ENCODE measurements at places on chromosomes 12 and 14.

- DNase-seq: no peak
These were observed 406.3 kb upstream of the DCN start for GRCh38 chr12:91588874-91589454.

DNA sequence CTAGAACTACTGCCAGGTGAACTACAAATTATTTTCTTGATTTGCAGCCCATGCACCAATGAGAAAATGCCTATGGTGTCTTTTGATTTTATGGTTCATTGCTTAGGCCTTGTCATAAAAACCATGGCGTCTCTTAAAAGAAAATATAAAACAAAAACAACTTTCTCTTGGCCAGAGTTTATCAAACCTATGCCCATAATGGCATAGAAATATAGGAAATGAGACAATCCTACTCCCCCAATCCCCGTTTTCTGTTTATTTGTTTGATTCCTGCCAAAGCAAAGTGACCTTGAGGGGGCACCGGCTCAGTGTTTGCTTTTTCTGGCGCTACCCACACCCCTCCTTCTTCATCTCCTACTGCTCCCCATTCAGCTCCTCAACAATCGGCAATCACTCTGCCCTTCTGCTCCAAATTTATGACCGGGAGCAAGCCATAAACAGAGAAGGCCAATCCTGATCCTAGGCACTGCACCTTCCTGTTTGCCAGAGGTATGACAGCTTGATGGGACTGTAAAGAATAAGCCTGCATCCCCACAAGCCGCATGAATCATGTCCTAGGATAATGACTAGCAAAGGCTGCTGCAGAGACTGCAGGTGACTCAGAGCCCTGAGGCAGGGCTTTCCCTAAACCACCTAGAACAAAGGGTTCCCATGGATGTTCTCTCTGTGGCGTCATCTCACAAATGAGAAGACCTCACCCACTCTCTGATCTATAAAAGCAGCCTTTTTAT, 874.9 kb downstream of the NRXN3 start:
- DNase-seq: peak; percentile 85

DNA sequence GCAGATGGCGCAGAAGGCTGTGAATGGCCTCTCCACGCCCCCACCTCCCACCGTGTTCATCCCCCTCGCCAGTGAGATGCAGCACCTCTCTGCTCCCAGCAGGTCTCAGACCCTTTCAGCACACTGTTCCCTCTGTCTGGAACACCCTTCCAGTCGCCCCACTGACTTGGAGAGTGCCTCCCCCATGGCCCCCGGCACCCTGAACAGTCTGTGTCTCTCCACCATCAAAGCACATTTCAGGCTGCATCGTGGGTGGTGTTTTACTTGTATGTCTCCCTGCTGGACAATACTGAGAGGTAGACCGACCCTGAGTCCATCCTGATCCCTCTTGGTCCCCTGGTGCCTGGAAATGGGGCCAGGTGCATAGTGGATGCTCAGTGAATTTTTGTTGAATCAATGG, 34.9 kb downstream of the CACNA2D4 start:
- DNase-seq: no peak

DNA sequence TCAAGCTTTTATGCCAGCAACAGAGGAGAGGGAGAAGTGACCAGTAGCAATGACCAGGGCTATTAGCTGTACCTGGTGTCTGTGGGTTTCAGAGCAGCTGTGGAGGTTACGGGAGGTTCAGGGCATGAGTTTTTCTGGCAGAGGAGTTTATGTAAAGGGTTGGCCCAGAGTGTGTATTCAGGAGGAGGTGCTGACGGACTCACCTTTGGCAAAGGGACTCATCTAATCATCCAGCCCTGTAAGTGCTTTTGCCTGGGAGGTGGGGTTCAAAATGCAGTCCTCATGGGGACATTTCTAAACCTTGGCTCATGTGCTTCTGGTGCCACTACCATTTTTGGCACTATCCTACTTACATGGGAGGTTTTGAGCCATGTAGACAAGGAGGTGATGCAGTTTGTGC, 95.3 kb downstream of the DAD1 start:
- DNase-seq: no peak

GRCh38 chr12:127311720-127312364, 955.1 kb upstream of the TMEM132C start:
- no peak for DNase-seq

- no peak for DNase-seq
These were observed 71.3 kb upstream of the HECTD1 start for GRCh38 chr14:31278883-31279282.

DNA sequence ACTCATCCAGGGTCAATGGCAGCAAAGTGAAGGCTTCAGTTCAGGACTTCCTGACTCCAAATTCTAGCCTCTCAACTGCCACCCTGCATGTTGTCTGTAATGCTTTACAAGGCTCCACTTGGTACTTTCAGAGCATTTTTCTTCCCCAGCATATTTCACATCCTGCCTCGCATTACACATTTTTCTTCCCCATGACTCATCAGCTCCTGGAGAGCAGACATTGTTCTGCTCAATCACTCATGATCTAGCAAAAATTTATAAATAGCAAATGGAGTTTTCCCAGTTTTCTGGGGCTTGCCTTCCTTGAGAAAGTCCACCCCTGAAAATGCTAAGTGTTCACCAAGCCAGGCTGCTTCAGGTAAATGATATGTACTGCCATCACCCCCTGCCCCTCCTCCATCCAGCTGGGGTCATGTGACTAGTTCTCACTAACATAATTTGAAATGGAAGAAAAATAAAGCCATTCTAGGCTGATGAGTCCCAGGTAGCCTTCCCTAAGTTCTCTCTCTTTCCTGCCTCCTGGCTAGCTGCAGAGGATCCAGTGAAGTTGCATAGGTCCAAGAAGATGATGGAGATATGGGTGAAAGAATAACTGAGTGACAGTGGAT, 69.4 kb downstream of the ARMH4 start:
- peak; percentile 95 for DNase-seq

DNA sequence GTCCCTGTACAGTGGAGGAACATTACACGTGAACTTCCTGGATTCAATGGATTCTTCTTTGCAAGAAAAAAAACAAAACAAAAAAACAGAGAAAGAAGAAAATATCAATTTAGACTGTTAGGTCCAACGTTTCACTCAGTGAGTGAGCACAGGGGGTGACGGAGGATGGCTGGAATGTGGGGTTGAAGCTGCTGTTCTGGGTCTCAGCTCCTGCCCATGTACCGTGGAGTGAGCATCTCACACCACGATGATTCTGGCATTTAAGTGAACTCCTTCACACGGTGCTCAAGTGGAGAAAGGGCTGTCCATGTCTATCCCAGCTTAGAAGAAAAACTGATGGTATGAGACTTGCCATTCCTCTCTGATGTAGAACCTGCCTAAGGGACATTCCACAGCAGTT, 23.2 kb downstream of the CCND2 start:
- no peak for DNase-seq

- DNase-seq: peak; percentile 83
These were observed 26.4 kb upstream of the GPR132 start for GRCh38 chr14:105091517-105092170.

DNA sequence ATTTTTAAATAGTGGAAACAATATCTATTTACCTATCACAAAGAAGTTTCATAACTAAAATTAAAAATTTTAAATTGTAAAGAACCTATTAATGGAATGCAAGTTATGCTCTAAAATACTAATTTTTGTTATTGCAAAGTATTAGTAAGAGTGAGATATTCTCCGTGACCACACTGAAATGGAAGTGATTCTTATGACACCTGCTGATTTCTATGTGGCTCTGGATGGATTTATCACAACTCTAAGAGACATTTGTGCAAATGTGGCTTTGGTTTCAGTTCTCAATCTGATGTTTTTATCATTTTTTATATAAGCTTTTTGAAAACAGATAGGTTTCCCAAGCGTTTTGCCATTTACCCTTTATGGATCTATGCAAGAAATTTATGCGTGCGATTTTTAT, 497.8 kb downstream of the NAV3 start:
- DNase-seq: no peak

GRCh38 chr14:80981673-80982072, 26.3 kb downstream of the TSHR start:
- no peak for DNase-seq

DNA sequence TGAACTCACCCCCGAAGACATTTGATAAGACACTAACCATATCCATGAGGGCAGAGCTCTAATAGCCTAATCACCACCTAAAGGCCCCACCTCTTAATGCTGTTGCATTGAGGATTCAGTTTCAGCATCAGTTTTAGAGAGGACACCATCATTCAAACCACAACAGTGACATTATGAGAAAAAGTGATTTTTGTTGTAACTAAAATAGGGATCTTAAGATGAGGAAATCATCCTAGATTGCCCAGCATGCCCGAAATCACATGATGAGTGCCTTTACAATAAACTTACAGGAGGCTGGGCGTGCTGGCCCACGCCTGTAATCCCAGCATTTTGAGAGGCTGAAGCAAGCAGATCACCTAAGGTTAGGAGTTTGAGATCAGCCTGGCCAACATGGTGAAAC, 9.7 kb upstream of the GLT1D1 start:
- DNase-seq: no peak

GRCh38 chr14:50109342-50109741, 7.0 kb downstream of the VCPKMT start:
- DNase-seq: no peak

GRCh38 chr12:127550271-127550670, 716.7 kb upstream of the TMEM132C start:
- no peak for DNase-seq

DNA sequence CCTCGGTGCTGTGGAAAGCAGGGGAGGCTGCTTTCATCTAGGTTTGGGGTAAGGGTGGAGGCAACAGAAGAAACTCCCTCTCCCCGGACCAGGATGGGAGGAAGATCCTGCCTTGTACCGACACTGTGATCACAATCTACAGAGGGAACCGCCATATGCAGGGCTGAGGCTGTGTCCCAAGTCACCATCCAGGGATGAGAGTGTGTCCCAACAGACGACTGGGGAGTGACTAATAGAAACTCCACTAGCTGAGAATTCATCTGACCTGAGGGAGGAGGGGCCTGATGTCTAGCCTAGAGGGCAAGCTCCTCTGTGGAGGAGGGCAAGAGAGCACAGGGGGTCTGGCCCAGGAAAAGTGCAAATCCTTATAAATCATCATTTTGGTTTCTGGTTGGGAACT, 172.4 kb downstream of the CALM1 start:
- DNase-seq: no peak

GRCh38 chr14:98189511-98189910, 1082.5 kb downstream of the BCL11B start:
- DNase-seq: no peak

- DNase-seq: no peak
These were observed 300.7 kb downstream of the ADGRD1 start for GRCh38 chr12:131254374-131254773.

- DNase-seq: peak; percentile 93
These were observed at the start of gene ALG10B for GRCh38 chr12:38316391-38317129. TSS of gene ALG10B (plus strand) at chr12:38316774. CDS start at chr12:38316894, 120 bp downstream.

DNA sequence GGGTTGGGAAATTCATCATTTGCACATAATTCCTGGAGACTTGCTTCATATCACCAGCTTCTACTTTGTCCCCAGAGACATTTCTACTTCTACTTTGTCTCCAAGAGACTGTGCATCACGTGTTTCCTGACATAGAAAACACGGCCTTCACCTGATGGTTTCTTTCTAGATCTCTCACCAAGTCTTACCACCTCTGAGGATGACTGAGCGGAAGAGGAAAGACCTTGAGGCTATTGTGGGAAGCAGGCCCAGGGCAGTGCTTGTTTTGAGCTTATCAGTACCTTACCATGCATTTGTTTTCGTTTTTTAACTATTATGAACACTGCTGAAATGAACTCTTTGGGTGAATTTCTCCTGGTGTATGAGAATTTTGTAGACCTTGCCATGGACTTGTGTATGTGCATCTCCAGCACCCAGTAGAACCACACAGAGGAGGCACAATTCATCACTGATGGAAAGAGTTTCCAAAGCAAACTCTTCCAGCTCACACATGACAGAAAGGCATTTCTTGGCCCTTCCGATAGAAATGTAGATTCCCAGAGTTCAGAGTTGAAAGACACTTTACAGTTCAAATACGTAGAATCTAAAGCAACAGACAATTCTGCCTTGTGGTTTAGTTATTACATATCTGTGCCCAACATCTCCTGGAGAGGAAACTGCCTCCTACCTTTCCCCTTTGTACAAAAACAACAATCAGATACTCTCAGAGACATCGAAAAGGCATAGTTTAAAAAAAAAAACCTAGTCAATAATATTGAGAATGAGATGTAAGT, 434.7 kb downstream of the FUT8 start:
- DNase-seq: no peak

DNA sequence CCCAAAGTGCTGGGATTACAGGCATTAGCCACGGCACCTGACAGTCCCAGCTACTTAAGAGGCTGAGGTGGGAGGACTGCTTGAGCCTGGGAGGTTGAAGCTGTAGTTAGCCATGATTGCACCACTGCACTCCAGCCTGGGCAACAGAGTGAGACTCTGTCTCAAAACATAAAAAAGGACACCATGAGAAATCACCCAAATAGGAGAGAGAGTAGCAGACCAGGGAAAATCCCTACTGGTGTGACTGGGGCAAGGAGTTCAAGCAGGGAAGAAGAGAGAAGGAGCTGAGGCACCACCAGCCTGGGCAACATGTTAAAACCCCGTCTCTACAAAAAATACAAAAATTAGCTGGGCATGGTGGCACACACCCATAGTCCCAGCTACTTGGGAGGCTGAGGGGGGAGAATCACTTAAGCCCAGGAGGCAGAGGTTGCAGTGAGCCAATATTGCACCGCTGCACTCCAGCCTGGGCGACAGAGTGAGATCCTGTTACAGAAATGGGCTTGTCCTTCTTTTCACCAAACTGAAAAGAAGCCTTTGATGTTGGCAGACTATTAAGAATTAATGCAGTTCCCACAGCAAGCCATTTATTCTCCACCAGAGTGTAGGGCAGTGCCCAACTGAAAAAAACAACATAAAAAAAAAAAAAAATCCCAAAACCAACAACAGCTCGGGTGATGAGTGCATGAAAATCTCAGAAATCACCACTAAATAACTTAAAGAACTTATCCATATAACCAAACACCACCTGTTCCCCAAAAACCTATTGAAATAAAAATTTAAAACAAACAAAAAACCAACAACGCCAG, 4.5 kb upstream of the SRSF9 start:
- no peak for DNase-seq

- DNase-seq: no peak
These were observed 4.0 kb downstream of the NCOR2 start for GRCh38 chr12:124563401-124563800.

GRCh38 chr14:70027785-70028428, 148.7 kb downstream of the SMOC1 start:
- peak; percentile 55 for DNase-seq

DNA sequence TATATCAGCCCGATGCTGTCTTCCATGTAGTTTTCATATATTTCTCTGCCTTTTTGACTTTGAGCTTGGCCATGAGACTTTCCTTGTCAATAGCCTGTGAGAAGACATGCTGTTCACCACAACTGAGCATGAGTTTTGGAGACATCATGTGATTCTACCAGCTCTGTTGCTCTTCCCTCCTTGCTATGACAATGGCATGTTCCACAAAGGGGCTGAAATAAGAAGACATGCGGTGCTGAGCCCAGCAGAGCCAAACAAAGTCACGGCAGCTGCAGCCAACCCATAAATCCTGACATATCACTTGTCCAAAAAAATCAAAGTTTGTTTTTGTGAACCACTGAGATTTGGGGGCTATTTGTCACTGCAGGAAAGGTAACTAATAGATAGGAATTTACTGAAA, 343.4 kb upstream of the KITLG start:
- no peak for DNase-seq

Data from COLO829 (cell line).